ENCODE measurements at places on chromosomes 12 and 14. TPM values are rescaled to one million over a fixed set of nuclear protein-coding genes. Genes with fewer than 3 reads are reported as not detected.

The IFNG-AS1 gene
- 0.29 TPM for total RNA-seq

The GPR137C gene
- total RNA-seq, result 0.59 TPM

The GARIN6 gene
- total RNA-seq, result not detected

The AKAP3 gene
- 2.2 TPM for total RNA-seq

GRCh38 chr12:15688202-15688736 is 100.9 kb downstream of the EPS8 start:
- no peak for DNase-seq

DNA sequence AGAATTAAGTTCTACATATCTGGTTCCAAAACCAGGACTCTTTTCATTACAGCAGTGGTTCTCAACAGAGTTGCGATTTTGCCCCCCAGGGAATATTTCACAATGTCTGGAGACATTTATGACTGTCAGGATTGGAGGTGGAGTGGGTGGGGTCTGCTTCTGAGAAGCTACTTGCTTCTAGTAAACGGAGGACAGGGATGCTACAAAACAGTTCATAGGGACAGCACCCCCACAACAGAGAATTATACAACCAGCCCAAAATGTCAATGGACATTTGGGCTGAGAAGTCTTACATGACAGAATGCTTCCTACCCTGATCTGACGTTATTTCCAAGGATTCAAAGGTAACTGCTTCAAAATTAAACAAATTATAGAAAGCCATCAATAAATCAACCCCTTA is 739 bp upstream of the SPATA7 start:
- DNase-seq, result no peak

DNA sequence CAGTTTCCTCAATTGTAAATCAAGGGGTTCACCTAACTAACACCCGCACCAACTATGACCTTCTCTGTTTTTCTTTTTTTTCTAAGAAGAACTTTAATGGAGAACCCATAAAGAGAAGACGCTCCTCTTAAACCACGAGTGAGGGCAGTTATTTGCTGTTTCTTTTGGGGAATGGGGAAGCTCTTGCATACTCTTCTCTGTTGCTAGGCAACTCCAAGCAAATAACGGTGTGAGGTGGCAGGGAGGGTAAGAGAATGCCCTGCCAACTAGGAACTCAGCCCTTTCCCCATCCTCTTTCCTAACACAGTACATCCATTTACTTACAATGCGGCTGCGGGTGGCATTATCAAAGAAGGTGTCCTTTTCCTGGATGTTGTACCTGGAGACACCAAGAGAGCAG is 114.9 kb downstream of the ANO2 start:
- no peak for DNase-seq

DNA sequence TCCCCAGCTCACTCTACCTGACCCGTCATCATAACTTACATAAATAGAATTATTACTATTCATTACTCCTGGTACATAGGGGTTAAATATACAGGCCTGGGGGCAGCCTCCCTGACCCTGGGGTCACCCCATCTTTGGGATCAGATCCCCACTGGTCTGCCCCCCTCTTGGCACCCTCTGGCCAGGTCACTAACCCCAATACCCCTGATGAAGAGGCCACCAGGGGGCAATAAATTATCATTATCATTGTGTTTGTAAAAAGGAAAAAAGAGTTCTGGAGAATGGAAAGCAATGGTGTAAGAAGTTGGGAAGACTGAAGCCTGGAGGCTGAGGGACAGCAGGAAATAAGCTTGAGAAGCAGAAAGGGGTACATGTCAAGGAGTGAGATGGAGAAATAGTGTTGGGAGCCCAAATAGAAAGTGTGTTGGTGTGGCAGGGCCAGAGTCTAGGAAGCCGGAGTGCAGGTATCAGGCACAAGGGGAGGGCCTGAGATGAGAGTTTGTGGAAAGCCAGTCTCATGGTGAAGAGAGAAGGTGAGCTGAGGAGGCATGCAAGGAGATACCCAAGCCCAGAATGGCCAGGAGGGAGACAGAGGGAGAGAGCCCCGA is 6.1 kb upstream of the AAAS start:
- peak; percentile 86 for DNase-seq

DNA sequence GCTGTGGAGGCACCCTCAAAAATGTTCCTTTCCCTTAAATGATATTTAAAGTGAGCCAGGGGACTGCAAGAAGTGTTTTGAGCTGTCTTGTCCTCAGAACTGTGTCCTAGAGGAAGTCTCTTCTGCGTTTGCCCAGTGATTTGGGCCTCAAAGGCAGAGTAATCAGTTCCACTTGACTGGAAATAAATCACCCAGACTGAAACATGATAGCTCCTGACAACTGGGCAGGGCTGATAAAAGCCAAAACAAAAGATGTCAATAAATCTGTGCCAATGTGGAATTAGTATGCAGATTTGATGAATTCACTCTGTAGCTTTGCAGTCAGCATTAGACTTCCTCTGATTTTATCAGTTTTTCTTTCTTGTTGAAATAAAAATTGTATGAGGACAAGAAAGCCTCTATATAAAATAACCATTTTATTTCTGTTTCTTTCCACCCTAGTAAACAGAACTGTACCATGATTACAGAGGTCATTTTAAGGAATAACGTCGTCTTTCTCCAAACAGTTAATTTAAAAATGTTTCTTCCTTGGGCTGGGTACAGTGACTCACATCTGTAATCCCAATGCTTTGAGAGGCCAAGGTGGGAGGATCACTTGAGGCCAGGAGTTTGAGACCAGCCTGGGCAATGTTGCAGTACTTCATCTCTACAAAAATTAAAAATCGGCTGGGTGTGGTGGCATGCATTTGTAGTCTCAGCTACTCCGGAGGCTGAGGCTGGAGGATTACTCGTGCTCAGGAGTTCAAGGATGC is 180.8 kb downstream of the ERC1 start:
- no peak for DNase-seq

- DNase-seq, result no peak
These were observed 7.3 kb upstream of the STX2 start for GRCh38 chr12:130846369-130846768.

All from osteoblast (primary cell).